Activated naive CD4-positive, alpha-beta T cell treated with Interleukin-2 at 50 U/mL for 16 hours (primary cell): ENCODE measurements at places on chromosomes 11 and 22.

- no peak for DNase-seq
Measured at GRCh38 chr11:134482865-134483264, 70.8 kb upstream of the B3GAT1 start.

GRCh38 chr11:123238297-123238696 is 43.2 kb upstream of the CLMP start:
- DNase-seq, result no peak

DNA sequence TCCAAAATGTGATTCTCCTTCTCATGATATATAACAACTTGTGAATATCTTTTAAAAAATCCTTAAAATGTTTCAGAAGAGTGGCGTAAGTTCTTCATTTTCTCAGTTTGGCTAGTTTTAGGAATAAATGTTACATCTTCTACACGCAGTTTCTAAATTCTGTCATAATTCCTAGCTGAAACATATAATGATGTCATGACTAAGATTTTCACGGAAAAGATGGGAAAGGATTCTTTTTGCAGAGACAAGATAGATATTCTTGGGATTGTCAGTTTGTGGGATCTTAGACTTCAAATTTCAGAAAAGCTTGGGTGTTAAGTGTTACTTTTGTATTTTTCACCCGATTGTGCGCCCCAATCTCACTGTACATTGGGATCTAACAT is 1.7 kb downstream of the EED start:
- DNase-seq, result no peak

DNA sequence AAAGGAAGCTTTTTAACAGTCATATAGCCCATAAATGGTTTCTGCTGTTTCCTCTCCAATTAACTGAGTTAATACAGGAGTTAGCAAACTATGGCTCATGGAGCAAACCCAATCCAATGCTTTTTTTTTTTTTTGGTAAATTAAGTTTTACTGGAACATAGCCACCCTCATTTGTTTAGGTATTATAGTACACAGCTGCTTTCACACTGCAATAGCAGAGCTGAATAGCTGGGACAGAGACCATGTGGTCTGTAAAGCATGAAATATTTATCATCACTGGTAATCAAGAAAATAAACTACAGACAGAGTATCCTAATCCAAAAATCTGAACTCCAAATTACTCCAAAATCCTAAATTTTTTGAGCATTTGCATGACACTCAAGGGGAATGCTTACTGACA is 53.7 kb downstream of the RDX start:
- no peak for DNase-seq

DNA sequence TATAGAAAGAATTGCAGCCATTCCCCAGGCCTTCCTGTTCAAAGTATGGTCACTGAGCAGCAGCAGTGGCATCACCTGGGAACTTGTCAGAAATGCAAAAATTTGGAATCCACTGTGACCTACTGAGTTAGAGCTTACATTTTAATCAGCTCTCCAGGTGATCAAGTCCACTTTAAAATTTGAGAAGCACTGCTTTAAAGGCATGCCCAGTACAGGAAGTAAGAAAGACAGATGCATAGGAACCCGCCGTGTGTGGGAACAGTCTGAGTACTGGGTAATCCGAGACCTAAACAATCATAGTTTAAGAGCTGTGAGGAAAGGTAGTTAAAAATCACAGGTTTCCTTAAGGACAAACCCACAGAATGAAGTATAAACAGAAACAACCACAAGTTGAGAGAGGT is 462.4 kb downstream of the RAB38 start:
- DNase-seq, result no peak

GRCh38 chr22:48752451-48753380 is 1075.0 kb downstream of the BRD1 start:
- no peak for DNase-seq

DNA sequence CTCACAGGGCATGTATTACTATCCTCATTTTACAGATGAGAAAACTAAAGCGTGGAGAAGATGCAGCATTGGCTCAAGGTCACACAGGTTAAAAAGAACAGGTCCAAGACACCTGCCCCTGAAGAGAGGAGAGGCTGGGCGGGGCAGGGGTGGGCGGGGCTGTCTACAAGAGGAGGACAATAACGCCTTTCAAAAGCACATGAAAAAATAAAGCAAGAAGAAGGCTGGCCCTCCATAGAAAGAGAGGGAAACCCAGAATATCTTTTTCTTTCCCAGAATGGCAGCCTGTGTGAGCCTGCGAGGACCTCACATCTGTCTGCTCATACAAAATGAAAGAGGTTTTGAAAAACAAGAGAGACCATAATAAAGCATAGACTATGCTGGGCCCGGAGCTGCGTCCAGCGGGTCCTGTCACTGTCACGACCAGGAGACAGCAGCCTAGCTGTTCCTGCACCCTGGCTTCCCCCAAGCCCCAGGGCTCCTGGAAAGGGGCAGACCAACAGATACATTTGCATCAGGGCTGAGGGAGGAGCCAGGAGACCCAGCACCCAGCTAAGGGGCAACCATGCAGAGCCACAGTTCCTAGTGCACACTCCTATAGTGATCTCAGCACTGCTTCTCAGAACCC is 61.6 kb downstream of the DSCAML1 start:
- no peak for DNase-seq

DNA sequence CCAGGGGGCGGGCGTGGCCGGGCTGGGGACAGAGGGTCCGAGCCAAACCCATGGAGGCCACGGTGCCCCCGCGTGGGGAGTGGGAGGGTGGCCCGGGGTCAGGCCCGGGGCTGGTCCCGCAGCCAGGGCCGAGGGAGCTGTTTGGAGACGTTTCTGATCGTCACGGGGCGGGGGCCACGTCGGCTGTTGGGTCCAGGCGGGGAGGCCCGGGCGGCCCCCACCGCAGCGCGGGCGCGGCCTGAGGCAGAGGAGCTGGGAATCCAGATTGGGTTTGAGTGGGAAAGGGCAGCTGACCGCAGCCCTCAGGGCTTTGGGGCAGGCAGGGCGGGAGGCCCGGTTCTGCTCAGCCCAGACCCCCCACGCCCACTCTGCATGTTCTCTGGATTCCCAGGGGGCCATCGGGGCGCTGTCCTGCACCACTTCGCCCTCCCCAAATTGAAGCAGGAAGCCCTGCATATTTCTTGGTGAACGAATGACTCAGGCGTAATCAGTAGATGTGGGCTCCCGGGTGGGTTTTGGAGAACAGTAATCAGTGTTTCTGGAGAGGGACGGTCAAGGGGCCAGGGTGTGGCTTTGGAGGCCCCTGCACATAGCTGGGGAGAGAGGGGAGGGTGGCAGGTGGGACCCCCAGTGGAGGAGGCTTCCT is 583 bp downstream of the MRPL23 start:
- no peak for DNase-seq

GRCh38 chr22:36156515-36157419 is 3.8 kb downstream of the APOL3 start:
- DNase-seq, result peak; percentile 80

DNA sequence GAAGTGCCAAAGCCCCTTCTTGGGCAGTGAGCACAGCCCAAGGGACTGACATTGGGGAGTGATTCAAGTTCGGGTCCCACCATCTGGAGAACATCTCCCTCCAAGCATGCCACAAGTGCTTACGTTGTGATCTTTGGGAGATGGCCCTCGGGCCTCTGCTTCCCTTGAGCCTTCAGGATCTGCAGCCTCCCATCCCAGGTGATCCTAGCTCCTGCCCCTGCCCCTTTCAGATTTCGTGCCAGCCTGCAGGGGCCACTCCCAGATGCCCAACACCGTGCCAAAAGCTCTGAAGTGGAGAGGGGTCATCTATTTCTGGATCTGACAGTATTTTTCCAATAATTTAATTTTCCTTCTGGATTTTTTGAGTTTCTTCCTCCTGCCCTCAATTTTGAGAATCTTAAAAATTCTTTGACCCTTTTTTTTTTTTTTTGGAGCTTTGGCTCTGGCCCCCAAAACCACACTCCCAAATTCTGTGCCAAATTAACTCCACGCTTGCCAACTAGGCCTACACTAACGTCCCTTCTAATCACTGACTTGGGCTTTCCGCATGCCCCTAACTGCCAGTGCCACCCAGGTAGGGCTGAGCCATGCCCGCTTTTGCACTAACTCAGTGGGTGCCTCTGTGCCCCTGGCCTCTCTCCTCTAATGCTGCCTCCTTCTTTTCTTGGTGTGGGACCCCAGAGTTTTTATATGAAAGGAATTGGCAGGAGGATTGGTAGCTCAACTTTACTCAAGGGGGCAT is 25.3 kb downstream of the PHLDB1 start:
- DNase-seq, result no peak

- no peak for DNase-seq
Measured at GRCh38 chr22:45537734-45538181, 35.1 kb downstream of the FBLN1 start.

GRCh38 chr22:48785792-48786678 is 1041.6 kb downstream of the BRD1 start:
- no peak for DNase-seq

DNA sequence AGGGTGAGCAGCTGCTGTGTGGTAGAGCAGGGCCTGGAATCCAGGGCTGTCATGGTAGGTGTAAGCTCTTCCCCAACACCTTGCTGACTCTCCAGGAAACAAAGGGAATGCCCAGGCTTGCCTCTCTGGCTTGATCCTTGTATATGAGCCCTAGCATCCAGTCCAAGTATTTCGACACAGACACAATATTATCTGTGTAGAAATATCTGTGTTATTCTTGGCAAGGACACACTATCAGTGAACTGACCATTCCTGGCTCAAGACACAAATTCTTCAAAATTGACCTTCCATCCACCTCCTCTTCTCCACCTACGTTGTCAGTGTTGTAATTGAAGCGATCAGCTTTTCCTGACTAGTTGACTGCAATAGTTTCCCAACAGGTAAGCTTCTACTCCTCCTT is 312.0 kb upstream of the NARS2 start:
- no peak for DNase-seq

DNA sequence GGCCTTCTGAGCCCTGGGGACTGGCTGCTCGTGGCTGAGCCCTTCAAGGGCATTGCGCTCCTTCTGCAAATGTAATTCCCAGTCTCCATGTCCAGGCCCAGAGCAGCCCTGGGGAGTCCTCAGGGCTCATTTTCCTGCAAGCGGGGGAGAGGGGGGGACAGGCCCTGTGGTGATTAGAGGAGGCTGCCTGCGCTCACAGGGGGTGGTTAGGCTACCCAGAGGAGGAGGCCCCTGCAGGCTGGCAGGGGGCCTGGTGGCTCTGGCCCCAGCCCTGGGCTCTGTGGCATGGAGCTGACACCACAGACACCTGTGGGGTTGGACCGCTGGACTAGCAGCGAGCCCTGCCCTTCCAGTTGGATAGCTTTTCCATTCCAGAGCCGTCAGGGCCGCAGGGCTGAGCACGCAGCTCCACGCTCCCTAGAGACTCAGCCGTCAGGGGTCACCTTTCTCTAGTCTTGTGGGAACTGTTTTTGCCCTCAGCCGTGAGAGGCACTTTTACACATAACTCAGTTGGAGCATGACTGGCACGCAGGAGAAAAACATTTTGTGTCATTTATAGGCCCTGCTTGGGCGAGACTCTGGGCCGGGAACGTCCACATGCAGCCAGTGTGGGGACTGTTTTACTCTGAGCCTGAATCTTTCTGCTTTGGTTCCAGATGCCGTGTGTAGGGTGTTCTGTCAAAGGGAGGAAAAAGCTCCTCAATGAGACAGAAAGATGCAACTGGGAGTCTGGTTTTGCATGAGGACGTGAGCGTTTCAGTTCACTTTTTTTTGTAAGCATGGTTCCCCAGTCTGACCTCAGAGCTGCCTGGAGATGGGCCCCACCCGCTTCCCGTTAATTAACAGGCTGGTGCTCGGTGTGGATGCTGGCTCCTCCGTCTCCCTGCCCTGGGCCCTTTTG is 58.1 kb downstream of the LRP5 start:
- DNase-seq, result no peak

- DNase-seq, result no peak
Measured at GRCh38 chr22:22870577-22871404, 16.8 kb upstream of the IGLL5 start.

- DNase-seq, result no peak
Measured at GRCh38 chr22:46714550-46714949, 23.5 kb downstream of the CERK start.

- DNase-seq, result no peak
Measured at GRCh38 chr11:91946397-91946951, 278.1 kb upstream of the FAT3 start.

GRCh38 chr22:49331878-49332277 is 495.8 kb downstream of the BRD1 start:
- DNase-seq, result no peak

DNA sequence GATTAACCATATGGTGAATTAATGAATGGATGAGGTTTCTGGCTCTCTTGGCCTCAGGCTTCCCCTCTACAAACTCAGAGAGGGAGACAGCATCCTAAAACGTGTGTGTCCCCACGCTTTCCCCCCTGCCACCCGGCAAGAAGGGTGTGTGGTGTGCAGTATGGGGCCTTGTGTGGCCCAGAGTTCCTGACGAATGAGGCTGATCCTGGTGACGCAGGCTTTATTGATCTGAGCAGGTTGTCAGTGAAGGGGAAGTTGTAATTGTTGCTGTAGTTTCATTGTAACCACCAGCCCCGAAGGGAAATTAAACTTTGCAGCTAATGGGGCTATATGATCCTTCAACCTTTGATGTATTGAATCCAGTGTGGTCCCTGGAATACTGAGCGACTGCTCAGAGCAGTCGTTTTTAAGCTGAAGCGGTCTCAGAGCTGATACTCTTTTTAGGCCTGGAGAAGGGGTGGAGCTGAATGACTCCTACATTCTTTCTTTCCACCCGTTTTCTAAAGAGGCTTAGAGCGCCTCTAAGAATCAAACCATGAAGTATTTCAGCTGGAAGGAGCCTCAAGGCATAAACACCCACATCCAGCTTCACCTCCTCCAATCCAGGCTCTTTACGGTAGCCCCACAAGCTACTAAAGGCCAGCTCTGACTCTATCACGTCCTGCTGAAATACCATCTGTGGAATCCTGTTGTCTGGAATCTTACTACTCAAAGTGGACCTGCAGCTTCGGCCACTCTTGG is 284.7 kb downstream of the MIAT start:
- DNase-seq, result no peak

DNA sequence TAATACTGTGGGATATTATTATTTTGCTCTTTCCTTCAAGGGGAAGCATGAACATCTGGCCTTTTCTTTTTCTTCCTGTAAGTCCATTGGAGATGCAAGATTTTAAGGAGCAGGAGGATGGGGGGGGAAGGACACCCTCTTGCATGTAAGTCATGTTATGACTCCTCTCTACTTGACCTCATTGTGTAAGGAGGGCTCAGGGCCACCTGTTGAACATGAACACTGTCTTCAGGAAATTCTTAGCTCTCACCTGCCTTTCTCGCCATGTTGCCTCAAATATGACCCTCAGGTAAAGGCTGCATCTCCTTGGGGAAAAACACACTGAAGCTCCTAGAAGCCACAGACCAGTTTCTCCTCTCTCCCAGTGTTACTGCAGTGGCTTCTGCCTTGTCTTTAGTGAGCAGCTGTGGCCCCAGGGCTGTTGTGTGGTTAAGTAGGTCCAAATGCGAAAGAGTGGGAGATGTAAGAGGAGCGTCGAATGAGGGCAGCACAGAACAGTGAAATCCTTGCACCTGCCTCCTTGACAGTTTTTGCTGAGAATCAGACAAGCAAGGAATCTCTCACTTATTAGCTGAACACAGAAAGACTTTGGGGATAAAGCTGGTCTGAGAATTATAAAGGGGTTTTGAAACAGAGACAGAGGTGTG is 1.3 kb upstream of the RAG1 start:
- no peak for DNase-seq
